ENCODE measurements at places on chromosomes 16 and 17. TPM values are rescaled to one million over a fixed set of nuclear protein-coding genes. Genes with fewer than 3 reads are reported as not detected.

DNA sequence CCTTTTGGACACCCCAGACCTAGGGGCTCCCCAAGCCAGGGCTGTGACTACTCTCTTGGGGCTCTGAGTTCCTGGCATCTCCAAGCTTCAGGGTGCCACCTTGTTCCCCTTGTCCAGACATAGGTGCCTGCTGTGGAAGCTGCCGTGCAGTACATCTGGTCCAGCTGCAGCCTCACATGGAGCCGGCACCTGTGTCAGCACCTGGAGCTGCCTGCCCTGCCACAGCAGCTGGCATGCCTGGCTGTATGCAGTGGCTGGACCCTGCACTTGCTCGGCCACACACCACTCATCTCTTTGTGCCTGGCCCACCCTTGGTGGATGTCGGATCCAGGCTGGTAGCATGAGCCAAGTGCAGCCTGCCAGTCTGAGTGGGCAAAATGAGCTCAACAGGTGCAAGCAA, 775.8 kb downstream of the CDH11 start:
- DNase-seq, result no peak
- H3K27ac ChIP-seq, result no peak overlapping the region
- H3K36me3 ChIP-seq, result no peaks in the 10 kb centered on the region
- no peaks in the 10 kb centered on the region for H3K27me3 ChIP-seq

DNA sequence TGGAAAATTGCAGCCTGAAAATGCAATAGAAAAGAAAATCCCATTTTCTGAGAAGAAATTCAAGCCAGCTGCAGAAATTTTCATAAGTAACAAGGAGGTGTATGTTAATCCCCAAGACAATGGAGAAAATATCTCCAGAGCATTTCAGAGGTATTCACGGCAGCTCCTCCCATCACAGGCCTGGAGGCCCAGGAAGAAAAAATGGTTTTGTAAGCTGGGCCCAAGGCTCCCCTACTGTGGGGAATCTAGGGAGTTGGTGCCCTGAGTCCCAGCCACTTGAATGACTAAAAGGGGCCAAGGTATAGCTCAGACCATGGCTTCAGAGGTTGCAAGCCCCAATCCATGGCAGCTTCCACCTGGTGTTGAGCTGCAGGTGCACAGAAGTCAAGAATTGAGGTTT, 93.3 kb upstream of the ZNF267 start:
- H3K4me1 ChIP-seq, result no peaks in the 10 kb centered on the region
- H3K27ac ChIP-seq, result no peak overlapping the region
- H3K27me3 ChIP-seq, result no peaks in the 10 kb centered on the region
- H3K36me3 ChIP-seq, result no peaks in the 10 kb centered on the region

DNA sequence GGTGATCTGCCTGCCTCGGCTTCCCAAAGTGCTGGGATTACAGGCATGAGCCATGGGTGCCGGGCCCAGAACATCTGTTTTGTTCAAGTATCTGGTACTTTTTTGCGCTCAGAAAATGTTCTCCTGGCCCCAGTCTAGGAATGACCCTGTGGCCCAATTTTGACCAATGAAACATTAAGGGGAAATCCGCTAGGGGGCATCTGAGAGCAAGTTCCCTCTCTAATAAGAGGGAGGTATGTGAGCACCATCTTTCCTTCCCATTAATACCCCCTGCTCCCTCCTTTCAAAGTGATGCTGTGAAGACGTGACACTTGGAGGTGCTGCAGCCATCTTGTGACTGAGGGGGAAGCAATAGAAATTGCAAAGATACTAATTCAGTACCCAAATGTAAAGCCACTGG, 16.5 kb upstream of the CLEC3A start:
- H3K27ac ChIP-seq, result no peak overlapping the region
- no peak overlapping the region for H3K4me3 ChIP-seq
- no peaks in the 10 kb centered on the region for H3K27me3 ChIP-seq
- no peaks in the 10 kb centered on the region for H3K36me3 ChIP-seq

DNA sequence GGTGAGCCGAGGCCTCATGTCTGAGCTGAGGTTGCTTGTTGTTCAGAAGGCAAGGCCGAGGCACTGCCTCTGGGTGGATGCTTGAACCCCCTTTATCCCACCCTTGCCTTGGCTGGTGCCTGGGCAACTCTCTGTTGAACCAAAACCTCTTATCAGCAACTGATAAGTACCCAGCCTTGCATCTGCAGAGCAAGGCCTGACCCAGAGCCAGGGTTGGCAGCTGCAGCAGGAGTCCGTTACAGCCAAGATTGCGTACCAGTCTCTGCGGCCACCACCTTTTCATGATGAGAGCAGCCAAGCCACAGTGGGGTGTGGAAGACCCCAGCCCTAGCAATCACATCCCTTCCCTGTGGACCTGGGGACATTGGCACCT, 118.3 kb downstream of the RAB11FIP4 start:
- no peaks in the 10 kb centered on the region for H3K27me3 ChIP-seq
- no peaks in the 10 kb centered on the region for H3K4me1 ChIP-seq
- no peak overlapping the region for H3K4me3 ChIP-seq
- DNase-seq, result no peak
- no peak overlapping the region for H3K27ac ChIP-seq

GRCh38 chr16:3782566-3782965, 65.2 kb upstream of the TRAP1 start:
- H3K27ac ChIP-seq, result no peak overlapping the region
- no peak overlapping the region for H3K4me3 ChIP-seq
- no peak for DNase-seq
- H3K4me1 ChIP-seq, result no peaks in the 10 kb centered on the region
- H3K27me3 ChIP-seq, result no peaks in the 10 kb centered on the region

- peaks cover 7% of the 10 kb centered on the region for H3K4me1 ChIP-seq
- H3K27me3 ChIP-seq, result no peaks in the 10 kb centered on the region
- no peak overlapping the region for H3K4me3 ChIP-seq
- no peak for DNase-seq
- no peaks in the 10 kb centered on the region for H3K36me3 ChIP-seq
Measured at GRCh38 chr16:84226026-84226425, 13.8 kb downstream of the KCNG4 start.

DNA sequence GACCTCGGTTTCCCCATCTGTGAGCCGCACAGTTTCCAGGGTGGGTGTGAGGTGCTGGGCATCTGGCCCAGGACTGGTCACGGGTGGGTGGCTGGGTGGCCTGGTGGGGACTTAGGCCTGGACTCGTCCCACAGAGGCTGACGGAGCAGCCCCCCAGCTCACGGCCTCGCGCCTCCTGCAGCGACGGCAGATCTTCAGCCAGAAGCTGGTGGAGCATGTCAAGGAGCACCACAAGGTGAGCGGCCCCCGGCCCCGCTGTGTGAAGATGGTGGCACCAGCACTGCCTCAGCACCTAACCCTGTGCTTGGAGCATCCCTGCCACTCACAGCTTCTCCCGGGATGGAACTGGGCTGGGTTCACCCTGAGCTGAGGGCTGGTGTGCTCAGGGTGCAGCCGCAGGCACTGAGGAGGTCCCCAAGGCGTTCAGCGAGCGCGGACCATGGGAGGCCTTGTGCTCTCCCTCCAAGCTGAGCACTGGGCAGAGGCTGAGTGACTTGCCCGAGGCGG, 2.4 kb downstream of the CDT1 start:
- no peaks in the 10 kb centered on the region for H3K27me3 ChIP-seq
- H3K4me3 ChIP-seq, result no peak overlapping the region
- H3K36me3 ChIP-seq, result no peaks in the 10 kb centered on the region
- H3K4me1 ChIP-seq, result peaks cover 4% of the 10 kb centered on the region
- DNase-seq, result no peak

DNA sequence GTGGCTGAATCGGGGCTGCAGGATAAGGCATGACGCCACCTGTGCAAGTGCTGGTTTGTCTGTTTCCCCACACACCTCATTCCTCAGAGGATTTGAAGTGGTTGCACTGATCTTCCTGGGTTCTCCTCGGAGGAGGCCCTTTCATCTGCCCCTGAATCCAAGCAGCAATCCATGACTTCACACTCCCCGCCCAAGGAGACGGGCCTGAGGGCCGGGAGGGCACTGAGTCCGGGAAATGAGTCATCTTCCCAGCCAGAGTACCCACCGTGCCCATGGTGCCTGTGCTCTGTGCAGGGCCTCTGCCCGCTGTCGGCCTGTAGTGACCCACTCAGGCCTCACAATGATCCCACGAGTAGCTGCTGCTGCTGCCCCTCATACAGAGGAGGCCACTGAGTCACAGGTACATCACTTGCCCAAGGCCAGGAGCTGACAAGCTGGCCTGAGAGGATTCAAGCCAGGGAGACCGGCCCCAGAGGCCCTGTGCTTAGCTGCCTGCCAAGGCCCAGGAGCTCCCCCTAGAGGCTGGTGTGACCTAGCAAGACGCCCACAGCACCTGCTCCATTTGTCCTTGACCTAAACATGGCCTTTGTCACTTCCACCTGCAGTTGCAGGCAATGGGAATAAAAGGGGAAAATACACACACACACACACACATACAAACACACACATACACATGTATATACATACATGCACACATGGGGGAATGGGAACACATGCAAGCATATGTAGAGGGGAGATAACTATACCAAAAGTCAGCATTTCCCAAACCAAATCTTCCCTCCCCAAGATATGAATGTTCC, 240.0 kb downstream of the C16orf95 start:
- H3K27me3 ChIP-seq, result no peaks in the 10 kb centered on the region
- H3K27ac ChIP-seq, result no peak overlapping the region
- no peaks in the 10 kb centered on the region for H3K36me3 ChIP-seq
- no peak overlapping the region for H3K4me3 ChIP-seq
- H3K4me1 ChIP-seq, result no peaks in the 10 kb centered on the region

- H3K4me1 ChIP-seq, result no peaks in the 10 kb centered on the region
- no peak overlapping the region for H3K4me3 ChIP-seq
- DNase-seq, result no peak
Measured at GRCh38 chr16:61149709-61150108, 886.5 kb downstream of the CDH8 start.

GRCh38 chr16:48628359-48628985, 18.5 kb upstream of the N4BP1 start:
- no peaks in the 10 kb centered on the region for H3K27me3 ChIP-seq
- DNase-seq, result no peak

DNA sequence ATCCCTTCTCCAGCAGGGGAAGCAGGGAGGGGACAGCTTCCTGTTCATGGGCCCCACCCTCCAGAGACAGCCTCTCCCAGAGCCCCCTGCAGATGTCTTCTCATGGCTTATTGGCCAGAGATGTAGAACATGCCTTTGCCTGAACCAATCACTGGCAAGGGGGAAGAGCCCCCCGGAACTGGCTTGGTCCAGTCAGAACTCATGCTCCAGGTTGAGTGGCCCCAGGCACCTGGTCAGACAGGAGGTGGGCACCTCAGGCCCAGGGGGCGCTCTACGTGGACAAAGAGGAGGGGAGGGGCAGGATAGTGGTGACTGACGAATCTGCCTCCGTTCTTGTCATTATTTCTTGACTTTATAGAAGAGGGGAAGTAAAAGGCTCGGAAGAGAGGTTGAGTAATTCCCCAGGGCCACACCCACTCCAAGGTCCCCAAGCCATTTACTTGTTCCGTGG, 23.6 kb downstream of the RAB11FIP4 start:
- H3K4me3 ChIP-seq, result no peak overlapping the region
- no peaks in the 10 kb centered on the region for H3K4me1 ChIP-seq
- H3K27ac ChIP-seq, result no peak overlapping the region
- no peaks in the 10 kb centered on the region for H3K36me3 ChIP-seq
- DNase-seq, result no peak

DNA sequence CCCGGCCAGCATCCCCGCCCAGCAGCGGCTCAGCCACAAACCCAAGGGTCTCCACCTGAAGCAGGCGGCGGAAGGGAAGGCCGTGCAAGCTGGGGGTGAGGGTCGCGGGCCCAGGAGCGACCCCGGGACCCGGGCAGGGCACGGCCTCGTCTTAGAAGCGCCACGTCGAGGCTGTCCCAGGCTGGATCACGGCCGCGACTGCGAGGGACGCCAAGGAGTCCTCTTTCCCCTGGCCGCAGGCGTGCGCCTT, 538 bp upstream of the CCNF start:
- H3K4me1 ChIP-seq, result peaks cover 2% of the 10 kb centered on the region
- peak overlapping the region; percentile 53 for H3K4me3 ChIP-seq
- no peak for DNase-seq

- H3K27ac ChIP-seq, result no peak overlapping the region
- H3K4me1 ChIP-seq, result no peaks in the 10 kb centered on the region
- no peaks in the 10 kb centered on the region for H3K36me3 ChIP-seq
- no peaks in the 10 kb centered on the region for H3K27me3 ChIP-seq
Measured at GRCh38 chr17:79890706-79891105, 51.5 kb upstream of the CBX4 start.

- H3K36me3 ChIP-seq, result no peaks in the 10 kb centered on the region
- no peak overlapping the region for H3K4me3 ChIP-seq
- DNase-seq, result no peak
- peaks cover 8% of the 10 kb centered on the region for H3K4me1 ChIP-seq
Measured at GRCh38 chr16:4501071-4501478, 24.9 kb downstream of the HMOX2 start.

DNA sequence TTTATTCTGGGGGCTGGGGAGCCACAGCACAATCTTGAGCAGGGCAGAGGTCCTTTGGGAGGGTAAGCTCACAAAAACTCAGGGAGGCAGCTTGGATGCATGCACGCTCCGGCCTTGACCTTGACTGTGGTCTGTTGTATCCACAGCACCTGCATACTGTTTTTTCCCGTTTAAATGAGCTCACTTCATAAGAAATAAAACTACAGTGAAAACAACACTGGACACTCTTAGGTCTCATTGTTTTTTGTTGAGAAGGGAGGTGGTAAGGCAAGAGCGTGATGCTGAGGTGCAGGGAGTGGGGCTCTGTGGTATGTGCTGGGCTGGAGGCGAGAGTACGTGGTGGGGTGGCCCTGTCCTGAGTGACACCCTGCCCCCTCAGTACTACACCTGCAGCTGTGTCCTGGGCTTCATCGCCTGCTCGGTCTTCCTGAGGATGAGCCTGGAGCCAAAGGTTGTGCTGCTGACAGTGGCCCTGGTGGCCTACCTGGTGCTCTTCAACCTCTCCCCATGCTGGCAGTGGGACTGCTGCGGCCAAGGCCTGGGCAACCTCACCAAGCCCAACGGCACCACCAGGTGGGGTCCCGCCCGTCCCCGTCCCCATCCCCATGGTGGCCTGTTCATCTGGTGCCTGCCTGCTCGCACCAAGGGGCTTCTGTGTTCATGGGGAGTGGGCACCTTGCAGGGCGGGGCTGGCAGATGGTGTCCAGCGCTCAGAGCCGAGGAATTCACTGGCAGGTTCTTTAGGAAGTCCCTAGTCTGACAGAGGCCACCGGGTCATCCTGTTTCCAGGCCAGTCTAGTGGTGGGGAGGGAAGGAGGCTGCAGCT, 44.2 kb downstream of the ADCY7 start:
- H3K36me3 ChIP-seq, result no peaks in the 10 kb centered on the region
- peaks cover 20% of the 10 kb centered on the region for H3K4me1 ChIP-seq
- H3K27ac ChIP-seq, result peak overlapping the region; percentile 39
- DNase-seq, result peak; percentile 42
- no peaks in the 10 kb centered on the region for H3K27me3 ChIP-seq
- no peak overlapping the region for H3K4me3 ChIP-seq

GRCh38 chr17:56679777-56680422, 86.4 kb downstream of the NOG start:
- no peaks in the 10 kb centered on the region for H3K36me3 ChIP-seq
- no peak overlapping the region for H3K4me3 ChIP-seq
- H3K4me1 ChIP-seq, result peaks cover 2% of the 10 kb centered on the region
- no peaks in the 10 kb centered on the region for H3K27me3 ChIP-seq
- DNase-seq, result no peak

- H3K4me3 ChIP-seq, result no peak overlapping the region
- no peaks in the 10 kb centered on the region for H3K27me3 ChIP-seq
- H3K27ac ChIP-seq, result no peak overlapping the region
- DNase-seq, result no peak
- no peaks in the 10 kb centered on the region for H3K4me1 ChIP-seq
Measured at GRCh38 chr17:46790216-46790615, 28.3 kb downstream of the WNT3 start.

The GNAO1 gene
- total RNA-seq, result 4.5 TPM

The IQCK gene
- total RNA-seq, result 18.0 TPM

The BICDL2 gene
- total RNA-seq, result 0.92 TPM

The HOXB5 gene
- 0.24 TPM for total RNA-seq

The CSH1 gene
- total RNA-seq, result not detected

The MFAP4 gene
- total RNA-seq, result 168 TPM

The HS3ST4 gene
- total RNA-seq, result 0.34 TPM

The CACNG3 gene
- total RNA-seq, result not detected
